ENCODE measurements at places on chromosomes 11 and 22. TPM values are rescaled to one million over a fixed set of nuclear protein-coding genes. Genes with fewer than 3 reads are reported as not detected.

SLC3A2 gene
- 262 TPM for total RNA-seq

TYR gene
- total RNA-seq = not detected

PRMT3 gene
- total RNA-seq = 14.9 TPM

TEX54 gene
- total RNA-seq = not detected

RELA gene
- total RNA-seq = 102 TPM

CCDC15 gene
- 9.7 TPM for total RNA-seq

OR2D2 gene
- not detected for total RNA-seq
